Immature natural killer cell (primary cell): ENCODE measurements at places on chromosomes 3 and 15.
A peak's percentile ranks its signal among the peaks of the same experiment; 100 is the strongest.

- DNase-seq: peak; percentile 72
These were observed 1.1 kb downstream of the TM6SF1 start for GRCh38 chr15:83108266-83109219.

GRCh38 chr15:31970007-31970406 is 60.3 kb upstream of the CHRNA7 start:
- no peak for DNase-seq

DNA sequence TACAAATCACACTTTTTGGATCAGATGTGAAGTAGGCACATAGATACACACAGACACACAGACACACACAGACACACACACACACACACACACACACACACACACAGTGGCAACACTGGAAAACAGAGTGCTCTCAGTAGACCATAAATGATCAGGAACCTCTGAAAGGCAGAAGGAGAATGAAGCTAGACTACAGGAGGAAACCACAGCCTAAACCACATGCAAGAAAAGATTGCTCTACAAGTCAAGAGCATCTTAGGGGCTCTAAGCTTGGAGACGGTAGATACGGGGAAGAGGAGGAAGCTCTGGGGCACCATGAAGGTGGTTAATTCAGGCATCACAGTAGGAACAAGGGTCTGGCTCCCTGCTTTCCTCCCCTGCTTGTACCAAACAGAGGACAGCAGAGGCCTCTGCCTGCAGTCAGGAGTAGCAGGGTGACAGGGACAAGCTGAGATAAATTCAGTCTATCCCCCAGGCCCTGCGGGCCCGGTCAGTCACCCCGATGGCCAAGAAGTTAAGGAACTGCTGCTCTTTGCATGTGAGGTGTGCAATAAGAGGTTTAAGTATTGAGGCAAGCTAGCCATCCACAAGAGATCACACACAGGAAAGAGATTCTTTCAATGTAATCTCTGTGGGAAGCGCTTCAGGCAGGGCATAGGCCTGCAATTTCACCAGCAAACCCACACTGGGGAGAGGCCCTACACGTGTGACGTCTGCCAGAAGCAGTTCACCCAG is 23.5 kb upstream of the ARPIN start:
- peak; percentile 53 for DNase-seq

DNA sequence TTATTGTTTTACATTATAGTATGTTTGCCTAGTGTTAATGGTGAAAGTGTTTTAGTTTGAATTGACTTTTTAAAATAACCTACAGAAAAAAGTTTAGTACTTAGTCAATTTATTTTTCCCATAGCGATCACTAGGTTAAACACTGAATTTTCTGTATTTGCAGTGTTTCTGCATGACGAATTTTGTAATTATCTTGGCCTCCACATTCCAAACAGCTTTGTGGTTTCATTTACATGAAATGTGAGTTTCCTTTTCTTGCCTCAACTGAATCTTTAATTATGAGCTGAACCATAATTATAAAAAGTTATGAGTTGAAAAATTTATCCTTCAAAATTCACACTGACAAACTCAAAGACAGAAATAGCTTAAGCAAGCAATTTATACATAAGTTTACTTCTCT is 235.5 kb downstream of the CTNNB1 start:
- DNase-seq: no peak

GRCh38 chr15:74050127-74050526 is 32.2 kb downstream of the GOLGA6A start:
- DNase-seq: no peak

DNA sequence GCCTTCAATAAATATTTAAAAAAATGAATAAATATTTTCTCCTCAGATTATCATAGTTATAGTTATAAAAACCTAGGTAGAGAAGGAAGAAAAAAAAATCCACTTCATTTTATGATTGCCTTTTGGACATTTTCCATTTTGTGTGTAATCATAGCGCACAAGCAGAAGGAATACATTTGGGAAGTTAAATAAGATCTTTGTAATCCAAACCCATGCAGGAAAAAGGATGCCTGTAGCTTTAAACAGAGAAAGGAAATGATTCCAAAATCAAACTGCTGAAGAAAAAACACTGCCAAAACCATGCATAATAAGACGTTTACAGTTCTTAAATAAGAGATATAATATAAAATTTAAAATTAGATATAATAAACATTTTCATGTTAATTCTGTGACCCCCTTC is 7.4 kb upstream of the CCDC54 start:
- no peak for DNase-seq

GRCh38 chr15:51938286-51938685 is 33.3 kb downstream of the LEO1 start:
- DNase-seq: no peak

DNA sequence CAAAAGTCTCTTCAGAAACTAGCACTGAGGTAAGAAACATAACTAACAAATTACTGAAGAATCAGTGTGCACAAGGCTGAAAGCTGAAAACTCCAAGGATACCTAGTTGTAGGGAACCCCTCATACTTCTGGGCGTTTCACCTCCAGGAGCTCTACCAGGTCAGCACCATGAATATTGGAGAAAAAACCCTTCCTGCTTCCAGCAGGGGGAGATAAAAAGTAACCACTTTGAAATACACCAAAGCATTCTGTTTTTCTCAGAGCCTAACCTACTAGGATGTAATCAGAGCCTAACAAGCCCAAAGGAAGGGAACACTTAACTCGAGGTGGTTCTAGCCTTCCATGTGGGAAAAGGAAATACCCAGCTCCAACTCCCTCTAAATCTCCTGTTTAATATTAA is 175.8 kb upstream of the MME start:
- DNase-seq: no peak

GRCh38 chr3:108022256-108023150 is 68.3 kb downstream of the CD47 start:
- DNase-seq: no peak

GRCh38 chr3:55718521-55718921 is 231.4 kb upstream of the WNT5A start:
- DNase-seq: no peak

- DNase-seq: no peak
These were observed 12.4 kb downstream of the PIF1 start for GRCh38 chr15:64813075-64813474.

- DNase-seq: no peak
These were observed 741.4 kb downstream of the GRM7 start for GRCh38 chr3:7602297-7602696.

DNA sequence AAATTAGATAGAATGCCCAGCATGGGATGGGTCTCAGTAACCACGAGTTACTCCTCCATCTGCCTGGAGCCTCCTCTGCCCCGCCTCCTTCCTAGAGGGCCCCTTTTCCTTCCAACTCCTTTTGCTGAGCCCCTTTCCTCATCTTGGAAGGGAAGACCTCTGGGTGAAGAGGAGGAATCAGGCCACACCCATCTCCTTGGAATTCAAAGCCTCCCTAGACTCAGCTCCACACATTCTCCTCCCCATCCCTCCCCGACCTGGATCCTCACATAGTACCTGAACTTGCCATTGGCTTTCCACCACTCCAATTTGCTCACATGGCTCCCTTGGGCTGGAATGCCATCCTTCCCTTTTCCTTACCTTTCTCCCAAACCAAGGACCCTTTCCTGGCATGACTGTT is 128.8 kb downstream of the SMAD6 start:
- DNase-seq: no peak

- no peak for DNase-seq
These were observed 749 bp downstream of the SRGAP3 start for GRCh38 chr3:9248522-9249271.

GRCh38 chr3:184680385-184681345 is 31.2 kb downstream of the MAGEF1 start:
- DNase-seq: no peak

DNA sequence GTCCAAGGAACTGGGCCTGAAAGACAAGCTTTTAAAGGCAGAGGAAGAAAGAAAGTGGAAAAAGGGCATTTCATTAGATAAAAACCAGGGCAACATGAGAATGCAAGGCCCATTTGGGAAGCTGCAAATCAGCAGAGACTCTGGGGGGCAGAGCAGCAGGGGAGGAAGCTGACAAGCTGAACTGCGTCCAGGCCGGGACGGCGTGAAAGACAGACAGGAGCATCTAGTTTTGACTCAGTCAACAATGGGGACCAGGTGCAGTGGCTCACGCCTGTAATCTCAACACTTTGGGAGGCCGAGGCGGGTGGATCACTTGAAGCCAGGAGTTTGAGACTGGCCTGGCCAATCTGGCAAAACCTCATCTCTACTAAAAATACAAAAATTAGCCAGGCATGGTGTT is 69.9 kb downstream of the CDC25A start:
- DNase-seq: no peak

DNA sequence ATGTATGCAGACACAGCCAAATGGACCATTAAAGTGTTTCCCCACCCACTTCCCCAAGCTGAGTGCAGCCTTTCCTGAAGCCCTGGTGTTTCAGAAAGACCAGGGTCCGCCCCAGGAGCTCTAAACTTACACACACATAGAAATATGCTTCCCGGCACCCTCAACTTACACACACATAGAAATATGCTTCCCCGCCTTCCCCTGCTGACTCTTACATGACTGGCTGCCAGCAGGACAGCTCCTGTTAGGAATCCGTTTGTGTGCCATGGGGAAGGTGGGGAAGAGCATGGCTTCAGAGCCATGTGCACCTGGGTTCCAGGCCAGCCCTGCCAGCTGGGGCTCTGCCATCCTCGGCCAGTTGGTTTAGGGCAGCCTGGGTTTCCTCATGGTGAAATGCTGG is 3.6 kb downstream of the CLEC3B start:
- DNase-seq: no peak

DNA sequence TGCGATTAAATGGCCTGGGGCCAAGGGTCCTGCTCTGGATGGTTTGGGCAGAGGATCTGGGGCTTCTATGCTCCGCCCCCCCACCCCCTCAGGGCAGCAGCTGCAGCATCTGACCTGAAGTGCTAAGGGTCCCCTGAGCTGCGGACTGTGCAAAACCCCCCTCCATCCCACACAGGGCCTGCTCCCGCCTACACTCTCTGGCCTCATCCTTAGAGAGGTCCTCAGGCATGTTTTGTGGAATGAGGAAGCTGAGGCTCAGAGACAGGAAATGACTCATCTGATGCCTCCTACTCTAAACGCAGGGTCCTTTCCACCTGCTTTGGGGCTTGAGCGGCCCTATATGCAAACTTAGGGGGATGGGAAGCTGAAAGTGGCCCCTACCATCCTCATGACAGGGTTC is 59.5 kb upstream of the CTSH start:
- no peak for DNase-seq

DNA sequence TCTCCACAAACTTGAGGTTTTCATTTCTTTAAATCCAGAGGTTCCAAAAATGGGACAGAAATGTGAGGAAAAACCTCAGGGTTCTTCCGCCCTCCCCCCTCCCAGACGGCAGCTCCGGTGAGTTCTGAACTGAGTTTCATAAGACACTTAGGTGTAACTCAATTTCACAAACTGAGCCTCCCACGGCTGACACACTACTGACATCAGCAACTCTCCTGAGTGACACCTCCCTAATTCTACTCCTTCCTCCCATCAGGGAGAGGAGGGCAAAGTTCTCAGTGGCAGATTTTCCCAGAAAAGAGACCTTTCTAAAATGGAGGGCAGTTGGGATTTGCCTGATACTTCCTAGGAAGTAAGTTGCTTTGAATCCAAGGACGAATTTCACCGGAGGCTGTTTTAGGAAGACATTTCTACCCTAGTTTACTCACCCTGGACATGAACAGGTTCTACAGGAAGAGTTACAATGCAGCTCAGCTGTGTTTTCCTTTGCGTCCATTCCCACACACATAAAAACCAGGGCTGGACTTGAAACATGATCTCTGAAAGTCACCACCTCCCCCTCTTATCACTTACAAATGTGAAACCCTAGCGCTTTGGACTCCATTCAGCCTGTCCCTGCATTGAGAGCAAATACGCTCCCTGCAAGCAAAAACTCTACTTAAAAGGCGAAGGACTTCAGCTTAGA is 78.1 kb upstream of the LMOD3 start:
- no peak for DNase-seq

- DNase-seq: no peak
These were observed 75.4 kb downstream of the REC114 start for GRCh38 chr15:73518180-73518862.
